ENCODE measurements at places on chromosomes 11 and 22.

DNA sequence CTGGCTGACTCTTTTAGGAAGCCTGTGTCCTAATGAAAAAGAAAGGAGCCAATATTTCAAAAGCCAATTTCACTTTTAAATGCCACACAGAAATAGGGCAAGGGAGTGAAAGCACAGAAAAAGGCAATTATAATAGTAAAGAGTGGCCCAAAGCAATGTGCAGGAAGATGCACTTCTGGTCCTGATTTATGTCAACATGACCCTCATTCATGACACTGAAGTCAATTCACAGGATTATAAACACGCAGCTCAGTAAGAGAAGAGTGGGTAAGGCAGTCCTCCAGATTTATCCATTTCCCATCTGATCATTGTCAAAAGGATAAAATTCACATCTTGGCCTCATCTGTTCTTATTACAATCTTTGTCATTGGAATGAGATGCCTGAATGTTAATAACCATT, 1049.7 kb upstream of the RAG2 start:
- no peak for DNase-seq

GRCh38 chr22:46604306-46604690, 15.9 kb upstream of the GRAMD4 start:
- peak; percentile 63 for DNase-seq

GRCh38 chr11:65606876-65607613, 7.0 kb downstream of the MAP3K11 start:
- DNase-seq, result peak; percentile 94

- DNase-seq, result no peak
These were observed 421.8 kb upstream of the ANO3 start for GRCh38 chr11:25910086-25910485.

GRCh38 chr11:43830928-43831440, 49.6 kb upstream of the ALKBH3 start:
- DNase-seq, result peak; percentile 99

GRCh38 chr11:17541330-17541885, 2.8 kb downstream of the USH1C start:
- DNase-seq, result no peak

All from AG10803 (cell line).